CD4-positive, CD25-positive, alpha-beta regulatory T cell (primary cell): ENCODE measurements at places on chromosomes 6 and 20. TPM values are rescaled to one million over a fixed set of nuclear protein-coding genes. Genes with fewer than 3 reads are reported as not detected.

Gene REM1
- not detected for total RNA-seq

DNA sequence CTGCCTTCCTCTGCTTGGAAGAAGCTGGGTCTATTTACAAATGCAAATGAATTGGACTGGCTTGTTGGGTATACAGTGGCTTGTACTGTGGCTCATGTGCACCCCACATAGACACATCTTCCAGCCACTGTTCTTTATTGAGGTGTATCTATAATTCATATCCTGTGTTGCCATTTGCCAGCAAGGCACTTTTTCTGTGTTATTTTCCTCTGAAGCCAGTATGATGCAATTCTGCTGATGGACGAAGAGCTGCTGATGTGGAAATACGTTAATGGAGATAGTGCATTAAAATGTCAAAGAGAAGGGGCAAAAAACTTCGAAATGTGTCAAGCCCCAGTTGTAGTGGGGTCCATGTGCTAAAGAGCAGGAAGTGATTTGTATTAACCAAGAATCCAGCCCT lies 167.5 kb downstream of the TMEM242 start:
- H3K4me3 ChIP-seq, result no peak overlapping the region
- peaks cover 35% of the 10 kb centered on the region for H3K36me3 ChIP-seq
- no peak overlapping the region for H3K27ac ChIP-seq
- DNase-seq, result no peak
- H3K27me3 ChIP-seq, result no peaks in the 10 kb centered on the region

DNA sequence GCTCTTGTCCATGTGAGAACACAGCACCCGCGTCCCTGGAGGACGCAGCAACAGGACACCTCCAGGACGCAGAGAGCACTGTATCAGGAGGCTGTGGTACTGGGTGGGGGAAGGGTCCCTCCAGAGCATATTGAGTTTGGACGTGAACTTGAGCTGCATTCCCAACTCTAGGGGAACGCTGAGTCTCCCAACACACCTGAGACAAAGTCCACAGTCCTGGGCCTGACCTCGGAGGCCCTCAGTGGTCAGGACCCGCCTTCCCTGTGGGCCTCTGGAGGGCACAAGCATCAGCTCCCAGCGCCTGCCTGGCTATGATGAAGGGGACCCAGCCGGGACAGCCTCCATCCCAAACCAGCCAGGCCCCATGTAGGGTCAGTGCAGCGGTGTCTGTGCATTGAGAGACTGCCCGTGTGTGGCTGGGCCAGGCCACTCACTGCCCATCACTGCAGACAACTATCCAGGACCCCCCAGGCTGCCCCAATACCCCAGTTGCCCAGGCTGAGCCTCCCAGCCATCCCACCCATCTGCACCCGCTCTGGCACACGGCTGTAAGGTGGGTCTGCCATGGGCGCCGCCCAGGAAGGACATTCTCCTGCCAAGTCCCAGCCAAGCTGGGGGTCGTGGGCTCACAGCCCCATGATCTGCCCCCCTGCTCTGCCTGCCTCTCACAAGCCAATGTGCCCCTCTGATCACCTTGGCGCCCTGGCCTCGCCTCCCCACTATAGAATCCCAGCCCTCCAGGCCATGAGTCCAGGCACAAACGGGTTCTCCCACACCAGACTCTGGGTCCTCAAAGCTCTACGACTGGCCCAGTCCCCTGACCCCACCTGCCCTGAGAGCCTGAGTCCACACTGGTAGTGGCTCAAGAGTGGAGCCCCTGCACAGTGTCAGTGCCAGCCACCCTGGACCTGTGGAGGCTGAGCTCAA lies 115.7 kb downstream of the TAF4 start:
- DNase-seq, result no peak
- H3K27ac ChIP-seq, result no peak overlapping the region
- no peak overlapping the region for H3K4me3 ChIP-seq
- H3K27me3 ChIP-seq, result no peaks in the 10 kb centered on the region
- no peaks in the 10 kb centered on the region for H3K4me1 ChIP-seq

DNA sequence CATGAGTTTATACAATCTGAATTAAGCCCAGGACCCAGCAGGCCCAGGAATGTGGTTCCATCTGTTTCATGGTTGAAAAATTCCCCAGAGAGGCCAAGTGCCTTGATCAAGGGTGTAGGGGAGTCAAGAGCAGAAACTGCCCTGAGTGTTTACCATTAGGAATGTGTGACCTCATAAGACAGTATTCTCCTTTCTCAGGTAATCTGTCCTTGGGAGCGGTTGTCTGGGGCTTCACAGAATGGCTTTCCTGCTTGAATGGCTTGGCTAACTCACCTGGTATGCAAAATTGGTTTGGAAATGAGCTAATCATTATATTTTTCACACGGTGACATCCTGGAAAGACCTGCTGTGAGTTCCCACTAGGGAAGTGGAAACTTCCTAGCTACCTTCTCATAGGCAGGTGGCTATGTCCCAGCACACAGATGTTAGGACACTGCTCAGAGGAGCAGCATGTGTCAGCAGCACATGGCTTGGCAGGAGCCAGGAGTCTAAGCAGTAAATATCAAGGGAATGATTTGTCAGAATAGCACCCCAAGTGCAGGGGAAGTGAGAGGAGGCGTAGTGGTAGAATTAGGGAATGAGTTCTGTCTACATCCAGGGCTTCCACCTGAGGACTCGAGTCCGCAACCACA lies 17.7 kb downstream of the CLIC5 start:
- H3K4me3 ChIP-seq, result no peak overlapping the region
- no peaks in the 10 kb centered on the region for H3K4me1 ChIP-seq
- no peaks in the 10 kb centered on the region for H3K36me3 ChIP-seq
- H3K27ac ChIP-seq, result no peak overlapping the region
